Naive thymus-derived CD4-positive, alpha-beta T cell (primary cell): ENCODE measurements at places on chromosomes 12 and 14.

DNA sequence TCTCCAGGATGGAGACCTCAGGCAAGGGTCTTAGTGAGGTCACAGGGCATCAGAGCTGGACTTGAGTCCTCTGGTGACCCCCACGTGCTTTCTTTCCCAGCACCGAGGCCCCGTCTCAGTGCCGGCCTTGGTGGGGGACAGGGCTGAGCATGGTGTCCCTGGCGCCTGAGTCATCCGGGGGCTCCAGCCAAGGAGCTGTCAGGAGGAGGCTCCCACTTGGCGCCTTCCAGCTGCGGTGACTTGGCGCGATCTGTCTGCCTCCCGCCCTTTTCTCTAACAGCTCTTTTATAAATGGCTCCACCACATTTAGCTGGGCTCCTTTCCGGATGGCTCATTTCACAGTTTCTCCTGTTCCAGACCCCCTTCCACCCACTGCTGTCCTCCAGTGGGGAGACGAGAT is 60.4 kb downstream of the PRMT8 start:
- no peaks in the 10 kb centered on the region for H3K27me3 ChIP-seq
- no peaks in the 10 kb centered on the region for H3K4me1 ChIP-seq
- no peak overlapping the region for H3K4me3 ChIP-seq
- no peak for DNase-seq

GRCh38 chr12:5071496-5071895 is 27.8 kb downstream of the KCNA5 start:
- H3K27me3 ChIP-seq = no peaks in the 10 kb centered on the region
- no peak overlapping the region for H3K27ac ChIP-seq
- H3K4me3 ChIP-seq = no peak overlapping the region
- no peaks in the 10 kb centered on the region for H3K36me3 ChIP-seq
- no peaks in the 10 kb centered on the region for H3K4me1 ChIP-seq
- no peak for DNase-seq

GRCh38 chr12:49646871-49647654 is 23.7 kb downstream of the PRPF40B start:
- no peak overlapping the region for H3K4me3 ChIP-seq
- no peaks in the 10 kb centered on the region for H3K36me3 ChIP-seq
- no peaks in the 10 kb centered on the region for H3K27me3 ChIP-seq
- peaks cover 10% of the 10 kb centered on the region for H3K4me1 ChIP-seq

- H3K27me3 ChIP-seq = no peaks in the 10 kb centered on the region
- no peaks in the 10 kb centered on the region for H3K36me3 ChIP-seq
- no peak for DNase-seq
- H3K27ac ChIP-seq = no peak overlapping the region
- no peak overlapping the region for H3K4me3 ChIP-seq
- H3K4me1 ChIP-seq = peaks cover 26% of the 10 kb centered on the region
Observed at GRCh38 chr14:100620255-100621100, 33.3 kb upstream of the BEGAIN start.

DNA sequence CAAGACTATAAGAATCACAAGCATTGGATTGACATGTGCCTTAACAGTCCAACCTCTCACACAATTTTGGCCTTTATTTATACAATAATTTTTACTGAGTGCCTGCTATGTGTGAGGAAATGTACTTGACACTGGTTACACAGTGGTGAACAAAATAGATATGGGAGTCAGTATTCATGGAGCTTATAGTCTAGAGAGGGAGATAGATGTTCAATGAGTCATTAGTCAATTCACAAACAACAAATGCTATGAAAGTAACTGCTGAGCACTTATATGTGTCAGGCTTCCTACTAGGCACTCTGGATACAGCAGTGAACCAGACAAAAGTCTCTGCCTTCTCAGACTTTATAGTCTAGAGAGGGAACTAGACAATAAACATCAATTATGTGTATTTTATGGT is 3.7 kb downstream of the CFAP54 start:
- peaks cover 11% of the 10 kb centered on the region for H3K4me1 ChIP-seq
- no peaks in the 10 kb centered on the region for H3K36me3 ChIP-seq
- no peak overlapping the region for H3K4me3 ChIP-seq
- H3K27me3 ChIP-seq = no peaks in the 10 kb centered on the region
- no peak overlapping the region for H3K27ac ChIP-seq

GRCh38 chr14:76480426-76480825 is 104.5 kb downstream of the ESRRB start:
- DNase-seq = no peak
- no peaks in the 10 kb centered on the region for H3K27me3 ChIP-seq
- H3K36me3 ChIP-seq = no peaks in the 10 kb centered on the region
- no peaks in the 10 kb centered on the region for H3K4me1 ChIP-seq
- no peak overlapping the region for H3K27ac ChIP-seq
- no peak overlapping the region for H3K4me3 ChIP-seq

- DNase-seq = no peak
- H3K27ac ChIP-seq = no peak overlapping the region
- H3K4me3 ChIP-seq = no peak overlapping the region
- no peaks in the 10 kb centered on the region for H3K4me1 ChIP-seq
Observed at GRCh38 chr14:65168840-65169239, 66.5 kb upstream of the MAX start.

GRCh38 chr12:94721173-94721572 is 70.8 kb upstream of the TMCC3 start:
- peaks cover 4% of the 10 kb centered on the region for H3K27me3 ChIP-seq
- no peaks in the 10 kb centered on the region for H3K4me1 ChIP-seq
- no peak overlapping the region for H3K27ac ChIP-seq
- no peak overlapping the region for H3K4me3 ChIP-seq
- no peak for DNase-seq
- no peaks in the 10 kb centered on the region for H3K36me3 ChIP-seq

DNA sequence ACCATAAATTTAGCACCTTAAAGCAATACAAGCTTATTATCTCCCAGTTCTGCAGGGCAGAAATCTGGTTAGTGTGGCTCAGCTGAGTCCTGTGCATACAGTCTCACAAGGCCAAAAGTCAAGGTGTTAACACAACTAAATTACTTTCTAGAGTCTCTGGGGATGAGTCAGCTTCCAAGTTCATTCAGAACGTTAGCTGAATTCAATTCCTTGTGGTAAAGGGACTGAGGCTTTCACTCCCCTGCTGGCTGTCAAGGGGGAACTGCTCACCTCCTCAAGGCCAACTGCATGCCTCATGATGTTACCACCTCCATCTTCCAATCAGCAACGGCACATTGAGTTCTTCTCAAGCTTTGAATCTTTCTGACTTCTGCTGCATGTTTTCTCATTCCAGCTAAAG is 27.6 kb downstream of the EML5 start:
- no peaks in the 10 kb centered on the region for H3K27me3 ChIP-seq
- DNase-seq = no peak

- no peaks in the 10 kb centered on the region for H3K4me1 ChIP-seq
- H3K27ac ChIP-seq = no peak overlapping the region
- no peak for DNase-seq
- no peaks in the 10 kb centered on the region for H3K27me3 ChIP-seq
Observed at GRCh38 chr12:42365486-42365885, 39.5 kb downstream of the PPHLN1 start.

DNA sequence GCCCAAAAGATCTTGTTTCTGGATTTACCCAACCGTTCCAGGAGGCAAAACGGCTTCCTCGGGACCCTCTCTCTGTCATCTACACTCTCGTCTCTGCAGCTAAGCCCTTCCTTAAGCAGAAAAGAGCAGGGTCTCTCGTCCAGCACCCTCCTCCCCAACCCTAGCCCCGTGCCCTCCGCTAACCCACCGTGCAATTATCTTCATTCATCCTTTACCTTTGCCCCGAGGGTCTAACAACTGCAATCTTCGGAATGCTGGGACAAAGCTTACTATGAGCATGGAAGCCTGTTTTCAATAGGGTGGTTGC is 276 bp upstream of the BMAL2 start:
- H3K4me3 ChIP-seq = peak overlapping the region; percentile 36
- H3K27me3 ChIP-seq = peaks cover 8% of the 10 kb centered on the region
- DNase-seq = no peak
- no peaks in the 10 kb centered on the region for H3K36me3 ChIP-seq
- peaks cover 4% of the 10 kb centered on the region for H3K4me1 ChIP-seq

- no peaks in the 10 kb centered on the region for H3K4me1 ChIP-seq
- H3K27me3 ChIP-seq = no peaks in the 10 kb centered on the region
- no peak for DNase-seq
- H3K36me3 ChIP-seq = no peaks in the 10 kb centered on the region
Observed at GRCh38 chr14:22268875-22269274, 320.1 kb downstream of the DAD1 start.

DNA sequence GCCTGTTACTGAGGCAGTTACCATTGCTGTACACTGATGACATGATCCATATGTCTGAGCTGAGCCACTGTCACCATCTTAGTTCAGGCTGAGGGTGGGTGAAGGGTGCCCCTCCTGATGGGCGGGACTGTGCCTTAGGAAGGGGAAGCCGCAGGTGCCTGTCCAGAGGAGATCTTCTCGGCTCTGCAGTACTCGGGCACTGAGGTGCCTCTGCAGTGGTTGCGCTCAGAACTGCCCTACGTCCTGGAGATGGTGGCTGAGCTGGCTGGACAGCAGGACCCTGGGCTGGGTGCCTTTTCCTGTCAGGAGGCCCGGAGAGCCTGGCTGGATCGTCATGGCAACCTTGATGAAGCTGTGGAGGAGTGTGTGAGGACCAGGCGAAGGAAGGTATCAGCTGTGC is 3.7 kb downstream of the RNF31 start:
- no peaks in the 10 kb centered on the region for H3K27me3 ChIP-seq
- no peak for DNase-seq
- H3K4me3 ChIP-seq = no peak overlapping the region
- H3K27ac ChIP-seq = no peak overlapping the region
- H3K4me1 ChIP-seq = peaks cover 24% of the 10 kb centered on the region
- H3K36me3 ChIP-seq = peaks cover 62% of the 10 kb centered on the region

DNA sequence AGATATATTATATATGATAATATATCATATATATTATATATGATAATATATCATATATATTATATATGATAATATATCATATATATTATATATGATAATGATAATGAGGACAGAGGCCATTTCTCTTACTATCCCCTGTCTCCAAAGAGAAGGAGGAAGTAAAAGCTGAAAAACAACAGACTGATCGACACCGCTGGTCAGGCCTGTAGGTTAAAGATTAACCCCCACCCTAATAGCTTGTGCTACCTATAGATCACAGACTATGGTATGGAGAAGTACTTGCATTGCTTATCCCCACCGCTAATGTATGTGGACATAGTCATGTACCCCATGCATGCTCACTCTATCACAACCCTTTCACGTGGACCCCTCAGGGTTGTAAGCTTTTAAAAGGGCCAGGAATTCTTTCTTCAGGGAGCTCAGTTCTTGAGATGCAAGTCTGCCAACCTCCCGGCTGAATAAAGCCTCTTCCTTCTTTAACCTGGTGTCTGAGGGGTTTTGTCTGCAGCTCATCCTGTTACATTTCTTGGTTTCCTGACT is 786.1 kb upstream of the TMEM132C start:
- H3K27ac ChIP-seq = no peak overlapping the region
- H3K36me3 ChIP-seq = no peaks in the 10 kb centered on the region
- no peak overlapping the region for H3K4me3 ChIP-seq
- H3K27me3 ChIP-seq = no peaks in the 10 kb centered on the region
- H3K4me1 ChIP-seq = no peaks in the 10 kb centered on the region

DNA sequence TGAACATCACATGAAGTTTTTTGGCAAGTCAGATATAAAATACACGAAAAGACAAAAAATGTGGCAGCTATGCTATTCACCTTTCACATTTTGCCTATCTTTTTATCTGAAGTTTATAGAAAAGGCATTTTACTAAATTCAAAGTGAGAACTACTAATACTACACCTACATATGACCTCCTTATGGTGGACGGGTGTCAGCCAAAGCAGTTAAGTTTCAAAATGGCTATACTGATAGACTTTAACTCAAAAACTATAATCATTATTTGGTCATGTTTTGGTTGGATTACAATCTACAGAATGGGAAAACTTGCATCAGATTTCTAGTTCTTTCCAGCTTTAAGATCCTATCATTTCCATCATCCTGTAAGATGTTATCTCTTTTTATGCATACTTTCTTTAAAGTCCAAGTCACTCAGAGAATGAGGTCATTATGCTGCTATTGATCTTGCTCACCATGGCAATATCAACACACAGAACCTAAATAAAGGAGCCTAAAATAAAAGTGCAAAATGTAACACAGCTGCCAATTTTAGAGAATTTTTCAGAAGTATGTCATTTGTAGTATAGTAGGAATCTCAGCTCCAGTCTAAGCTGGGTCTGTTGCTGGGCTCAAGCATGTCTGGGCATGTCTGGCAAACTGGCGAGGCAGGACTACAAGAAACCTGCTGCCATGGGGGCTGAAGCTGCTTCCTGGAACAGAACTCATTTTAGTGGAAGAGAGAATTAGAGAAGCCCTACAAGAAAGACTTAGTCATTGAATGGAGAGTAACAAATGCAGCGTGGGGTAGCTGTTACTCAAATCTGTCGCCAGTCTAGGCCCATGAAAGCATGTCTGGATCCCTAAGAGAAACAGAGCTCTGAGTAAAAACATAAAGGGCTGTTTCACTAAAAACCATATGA is 7.6 kb upstream of the AEBP2 start:
- no peaks in the 10 kb centered on the region for H3K27me3 ChIP-seq
- H3K4me1 ChIP-seq = peaks cover 6% of the 10 kb centered on the region

- H3K36me3 ChIP-seq = no peaks in the 10 kb centered on the region
- H3K27me3 ChIP-seq = no peaks in the 10 kb centered on the region
- H3K4me1 ChIP-seq = no peaks in the 10 kb centered on the region
- DNase-seq = no peak
Observed at GRCh38 chr12:129080821-129081220, 227.5 kb downstream of the GLT1D1 start.

GRCh38 chr14:70601162-70601561 is 707 bp upstream of the MED6 start:
- H3K27ac ChIP-seq = no peak overlapping the region
- DNase-seq = no peak
- H3K4me1 ChIP-seq = peaks cover 14% of the 10 kb centered on the region
- H3K27me3 ChIP-seq = no peaks in the 10 kb centered on the region
- H3K4me3 ChIP-seq = peak overlapping the region; percentile 47

DNA sequence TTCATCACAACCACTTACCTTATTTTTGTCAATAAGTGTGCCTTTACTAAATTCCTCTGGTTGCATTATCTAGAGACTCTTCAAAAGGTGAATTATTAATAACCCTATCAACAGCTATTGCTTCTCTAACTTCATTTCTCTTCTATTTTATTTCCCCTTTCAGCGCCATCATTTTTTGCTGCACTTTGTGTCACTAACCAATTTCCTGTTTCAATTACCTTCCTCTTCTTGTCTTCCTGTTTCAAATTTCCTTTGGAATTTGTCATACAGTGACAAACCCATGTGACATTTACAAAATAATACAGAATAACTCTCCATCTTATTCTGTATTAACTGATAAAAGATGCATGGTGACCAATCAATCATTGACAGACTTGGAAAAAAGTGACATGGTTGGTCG is 12.2 kb upstream of the CLEC2A start:
- no peak overlapping the region for H3K27ac ChIP-seq
- H3K4me3 ChIP-seq = no peak overlapping the region
- H3K36me3 ChIP-seq = no peaks in the 10 kb centered on the region
- DNase-seq = no peak
- peaks cover 10% of the 10 kb centered on the region for H3K4me1 ChIP-seq
- H3K27me3 ChIP-seq = no peaks in the 10 kb centered on the region

- no peak overlapping the region for H3K4me3 ChIP-seq
- DNase-seq = no peak
- peak overlapping the region; percentile 70 for H3K27ac ChIP-seq
- H3K27me3 ChIP-seq = no peaks in the 10 kb centered on the region
Observed at GRCh38 chr14:104693482-104694431, 4.3 kb downstream of the INF2 start.
